ENCODE measurements at places on chromosomes 5 and 9.

GRCh38 chr5:38330207-38330606 is 71.8 kb downstream of the EGFLAM start:
- DNase-seq, result no peak

DNA sequence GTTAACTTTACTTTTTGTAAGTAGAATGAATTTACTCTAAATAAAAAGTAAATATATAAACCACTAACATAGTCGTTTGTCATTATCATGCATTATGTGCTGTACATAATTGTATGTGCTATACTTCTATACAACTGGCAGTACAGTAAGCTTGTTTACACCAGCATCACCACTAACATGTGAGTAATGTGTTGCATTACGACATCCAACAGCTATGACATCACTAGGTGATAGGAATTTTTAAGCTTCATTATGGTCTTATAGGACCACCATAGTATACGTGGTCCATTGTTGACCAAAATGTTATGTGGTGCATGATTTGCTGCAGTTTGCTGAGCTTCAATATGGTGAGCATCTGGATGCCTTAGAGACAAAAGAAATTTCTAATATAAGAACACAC is 819.1 kb upstream of the GRAMD2B start:
- no peak for DNase-seq

- no peak for DNase-seq
Observed at GRCh38 chr5:77167695-77168121, 42.8 kb upstream of the PDE8B start.

- DNase-seq, result no peak
Observed at GRCh38 chr9:95317893-95318211, 343 bp upstream of the FANCC start.

- no peak for DNase-seq
Observed at GRCh38 chr9:79583952-79584654, 12.3 kb downstream of the TLE4 start.

DNA sequence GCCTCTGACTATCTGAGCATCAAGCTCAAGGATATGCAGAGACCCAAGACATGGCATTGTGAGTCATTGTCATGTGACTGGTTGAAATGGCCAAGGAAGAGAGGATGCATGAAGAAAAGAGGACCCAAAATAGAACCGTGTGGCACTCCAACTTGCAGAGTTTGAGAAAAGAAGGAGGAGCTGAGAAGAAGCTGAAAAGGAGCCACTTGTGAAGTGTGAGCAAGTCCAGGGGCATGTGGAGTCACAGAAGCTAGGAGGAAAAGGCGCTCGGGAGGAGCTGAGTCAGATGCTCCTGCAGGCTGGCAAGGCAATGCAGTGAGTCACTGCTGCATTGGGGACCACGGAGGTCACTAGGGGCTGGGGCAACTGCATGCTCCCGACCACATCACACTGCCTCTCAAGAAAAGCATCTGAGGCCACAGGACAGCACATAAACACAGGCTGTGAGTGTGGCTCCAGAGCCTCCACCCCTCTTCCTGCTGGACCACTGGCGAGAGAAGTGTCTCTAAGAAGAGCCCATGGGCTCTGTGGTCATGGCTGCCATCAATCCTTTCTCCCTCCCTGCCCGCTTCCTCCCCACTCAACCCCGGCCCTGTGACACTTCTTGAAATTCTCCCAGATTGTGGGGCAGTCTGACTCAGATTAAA is 197.6 kb downstream of the DRD1 start:
- no peak for DNase-seq

DNA sequence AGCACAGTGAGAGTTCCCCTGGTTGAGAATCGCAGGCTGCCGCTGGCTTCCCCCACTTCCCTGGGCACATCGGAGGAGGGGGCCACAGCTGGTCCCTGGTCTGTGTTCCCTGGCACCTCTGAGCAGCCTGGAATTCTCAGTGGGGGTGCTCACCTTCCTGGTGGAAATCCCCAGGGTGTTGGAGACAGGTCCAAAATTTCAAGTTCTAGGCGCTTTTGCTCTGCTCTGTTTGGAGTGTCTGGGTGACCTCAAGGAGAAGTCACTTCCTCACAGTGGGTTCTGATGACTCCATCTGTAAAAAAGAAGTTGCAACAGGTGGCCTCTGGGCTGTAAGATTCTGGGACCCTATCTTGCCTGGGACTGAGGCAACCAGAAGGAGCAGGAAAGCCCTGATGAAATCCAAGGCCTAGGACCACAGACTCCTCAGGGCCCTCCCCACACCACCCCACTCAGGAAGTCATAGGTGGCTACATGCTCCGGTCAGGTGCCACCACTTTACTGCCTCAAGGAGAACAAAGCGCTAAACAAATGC is at the start of gene TRAF1:
TRAF1 (minus strand) TSS at position 400 of the 532 bp plus-strand sequence. CDS start 721 bp downstream, outside the sequence.
- DNase-seq, result no peak

DNA sequence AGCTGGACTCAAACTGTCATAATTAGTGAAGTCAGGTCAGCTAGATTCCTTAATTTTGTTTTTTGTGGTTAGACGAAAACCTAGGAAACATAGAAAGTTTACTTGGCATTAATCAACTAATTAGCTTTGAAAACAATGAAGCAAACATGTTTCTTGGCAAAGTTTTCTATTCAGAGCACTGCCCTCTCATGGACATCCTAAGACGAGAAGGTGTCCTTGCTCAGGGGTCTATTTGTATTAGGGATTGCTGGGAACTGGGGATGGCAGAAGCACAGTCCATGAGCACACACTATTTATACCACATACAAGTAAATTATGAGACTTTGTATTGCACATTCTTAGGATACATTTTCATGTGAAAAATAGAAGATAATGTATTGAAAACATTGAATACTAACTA is 49.7 kb downstream of the POC5 start:
- DNase-seq, result no peak

DNA sequence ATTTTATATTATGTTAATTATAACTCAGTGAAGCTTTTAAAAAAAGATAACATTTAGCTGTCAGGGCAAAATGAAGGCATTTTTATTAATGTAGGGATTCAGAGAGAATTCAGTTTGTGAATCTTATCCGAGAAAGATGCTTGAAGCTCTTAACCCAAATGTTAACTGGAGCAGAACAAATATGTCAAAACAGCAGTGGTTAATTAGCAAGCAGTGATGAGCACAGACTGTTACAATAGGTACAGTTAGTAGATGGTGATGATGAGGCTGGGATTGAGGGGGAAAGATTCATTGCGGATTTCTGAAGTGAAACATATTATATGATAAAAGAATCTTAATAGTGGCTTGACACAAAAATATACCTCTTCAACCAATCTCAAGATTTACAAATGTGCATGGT is 356.7 kb downstream of the DIRAS2 start:
- no peak for DNase-seq

GRCh38 chr9:135006911-135007570 is 80.4 kb upstream of the OLFM1 start:
- DNase-seq, result no peak

- DNase-seq, result no peak
Observed at GRCh38 chr9:76700916-76701315, 63.3 kb upstream of the PCA3 start.

DNA sequence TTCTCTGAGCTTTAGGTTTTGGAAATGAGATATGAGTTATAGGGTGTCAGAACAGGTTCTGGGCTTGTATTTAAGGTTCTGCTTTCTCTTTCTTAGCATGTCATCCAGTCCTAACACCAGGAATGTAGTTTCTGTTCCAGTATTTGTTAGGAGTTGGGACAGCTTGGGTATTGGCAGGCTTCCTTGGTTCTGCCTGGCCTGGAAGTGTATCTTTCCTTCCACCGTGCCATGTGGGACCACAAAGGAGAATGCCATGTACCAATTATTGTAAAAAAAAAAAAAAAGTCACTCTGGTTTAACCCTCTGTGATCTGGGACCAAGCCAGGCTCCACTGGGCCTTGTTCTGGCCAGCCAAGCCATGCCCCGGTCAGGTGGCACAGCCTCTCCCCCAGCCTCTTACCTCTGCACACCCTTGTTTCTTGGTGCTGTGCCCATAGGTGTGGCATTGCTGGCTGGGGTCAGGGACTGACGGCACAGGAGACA is 47.8 kb downstream of the ARHGAP26 start:
- DNase-seq, result no peak

DNA sequence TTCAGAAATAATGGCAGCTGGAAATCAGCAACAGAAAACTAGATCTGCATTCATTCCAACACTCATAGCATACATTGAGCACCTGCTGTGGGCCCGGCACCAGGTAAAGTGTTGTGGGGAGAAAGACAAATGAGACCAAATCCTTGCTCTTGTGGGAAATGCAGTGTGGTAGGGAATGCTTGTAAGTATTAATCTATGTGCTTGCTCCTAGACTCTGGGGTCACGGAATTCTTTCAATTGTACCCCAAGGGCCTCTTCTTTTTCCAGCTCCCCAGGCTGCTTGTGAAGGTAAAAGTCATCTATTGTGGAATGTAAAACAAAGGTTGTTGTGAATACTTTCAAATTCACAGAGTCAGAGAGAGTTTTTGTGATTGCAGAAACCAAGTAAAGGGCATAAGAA is 501.9 kb downstream of the CDK5RAP2 start:
- no peak for DNase-seq

DNA sequence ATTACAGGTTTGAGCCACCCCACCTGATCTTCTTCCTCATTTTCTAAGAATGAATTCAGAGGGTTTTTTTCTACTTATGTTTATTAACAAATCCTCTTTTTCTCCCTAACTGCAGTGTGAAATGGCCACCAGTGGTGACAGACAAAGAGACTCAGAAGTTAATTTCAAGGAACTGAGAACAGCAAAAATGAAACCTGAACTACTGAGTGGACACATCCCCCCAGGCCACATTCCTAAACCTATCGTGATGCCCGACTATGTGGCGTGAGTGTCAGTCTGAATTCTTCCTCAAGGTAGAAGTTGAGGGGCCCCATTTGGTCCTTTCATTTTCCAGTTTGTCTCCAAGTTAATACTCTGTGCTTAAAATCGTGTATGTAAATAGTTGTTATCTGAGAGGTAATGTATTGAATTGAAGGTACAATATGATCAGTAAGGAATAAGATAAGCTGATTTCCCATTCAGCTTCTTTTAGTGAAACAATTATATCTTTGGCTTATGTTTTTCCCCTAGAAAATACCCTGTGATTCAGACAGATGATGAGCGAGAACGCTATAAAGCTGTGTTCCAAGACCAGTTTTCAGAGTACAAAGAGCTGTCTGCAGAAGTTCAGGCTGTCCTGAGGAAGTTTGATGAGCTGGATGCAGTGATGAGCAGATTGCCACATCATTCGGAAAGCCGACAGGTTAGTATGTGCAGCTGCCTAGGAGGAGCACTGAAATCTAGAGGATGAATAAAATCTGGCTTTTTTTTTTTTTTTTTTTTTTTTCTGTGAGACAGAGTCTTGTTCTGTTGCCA is 17.7 kb downstream of the MARVELD2 start:
- no peak for DNase-seq

DNA sequence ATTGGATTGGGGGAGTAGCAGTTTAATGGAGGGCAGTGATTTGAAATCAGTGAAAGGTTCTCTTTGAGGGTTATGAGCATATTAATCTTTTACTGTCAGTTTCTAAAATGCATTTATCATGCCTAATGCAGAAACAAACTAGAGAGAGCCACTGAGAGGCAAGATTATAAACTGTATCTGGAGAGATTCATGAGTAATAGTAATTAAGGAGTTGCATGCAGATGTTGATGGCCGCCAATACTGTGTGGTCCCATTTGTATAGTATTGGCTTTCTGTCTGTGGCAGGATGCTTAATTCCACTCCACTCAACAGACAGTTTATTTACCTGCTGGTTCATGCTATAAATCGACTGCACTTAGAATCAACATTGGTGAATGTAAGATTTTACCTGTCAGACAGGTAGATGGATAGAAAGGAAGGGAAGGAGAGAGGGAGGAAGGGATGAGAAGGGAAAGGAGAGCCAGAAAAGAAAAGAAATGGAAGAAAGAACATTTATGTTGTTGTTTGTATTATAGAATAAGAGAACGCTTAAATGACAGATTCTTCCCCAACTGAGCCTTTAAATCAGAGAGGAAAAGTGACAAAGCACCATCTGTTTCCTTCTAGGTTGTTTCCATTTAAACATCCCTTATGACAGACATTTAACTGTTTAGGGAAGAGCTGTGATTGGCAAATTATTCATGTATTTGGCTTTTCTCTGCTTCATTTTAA is 146.5 kb downstream of the PAM start:
- DNase-seq, result peak; percentile 67

DNA sequence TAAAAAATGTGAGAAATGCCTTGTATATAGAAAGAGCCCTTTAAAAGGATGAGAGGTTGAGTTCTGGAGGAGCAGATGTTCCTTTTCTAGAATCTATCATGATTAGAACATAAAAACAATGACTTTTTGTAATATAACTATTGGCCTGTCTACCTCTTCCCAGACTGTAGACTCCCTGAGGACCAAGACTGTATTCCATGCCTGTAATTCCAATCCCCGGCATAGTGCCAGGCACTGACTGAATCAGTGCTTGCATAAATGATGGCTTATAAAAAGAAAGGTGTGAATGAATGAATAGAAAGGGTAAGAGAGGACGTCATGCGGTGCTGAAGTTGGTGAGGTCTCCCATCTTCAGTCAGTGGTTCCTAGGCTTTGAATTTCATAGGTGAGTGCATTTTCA is 92.6 kb upstream of the GDNF start:
- no peak for DNase-seq

- no peak for DNase-seq
Observed at GRCh38 chr5:54415896-54416601, 39.5 kb upstream of the HSPB3 start.

DNA sequence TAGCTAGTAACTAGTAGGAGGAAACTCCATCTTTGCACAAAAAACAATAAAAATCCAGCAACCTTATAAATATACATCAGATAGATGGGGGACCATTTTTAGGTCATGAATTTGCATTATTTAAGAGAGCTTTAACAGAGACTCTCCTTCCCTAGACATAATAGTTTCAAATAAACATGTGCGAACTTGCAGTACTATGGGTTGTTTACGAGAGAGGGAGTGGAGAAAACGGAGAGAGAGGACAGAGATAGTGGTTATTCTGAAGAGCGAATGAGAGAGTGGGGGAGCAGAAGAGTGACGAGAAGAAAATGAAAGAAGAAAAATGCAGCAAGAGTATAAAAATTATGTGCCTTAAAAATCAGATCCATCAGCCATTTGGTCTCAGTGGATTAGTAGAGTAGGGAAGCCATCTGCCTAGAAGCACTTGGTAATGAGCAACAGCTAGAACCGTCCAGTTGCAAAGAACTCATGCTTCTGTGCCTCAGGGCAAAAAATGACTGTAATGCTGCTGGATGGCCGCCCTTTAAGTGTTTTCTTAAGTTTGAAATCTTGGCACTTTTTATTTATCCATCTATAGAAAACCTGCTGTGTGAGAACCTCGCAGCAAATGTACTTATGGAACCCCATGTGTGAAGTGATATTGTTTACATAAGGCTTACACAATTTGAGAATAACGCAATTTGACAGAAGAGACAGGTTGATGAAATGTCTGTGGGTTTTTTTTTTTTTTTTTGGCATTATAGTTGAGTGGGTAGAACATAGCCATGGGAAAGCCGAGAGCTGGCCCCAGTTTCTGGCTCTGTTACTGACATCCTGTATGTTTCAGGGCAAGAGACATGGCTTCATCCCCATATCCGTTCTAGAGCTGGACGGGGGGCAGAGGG is 95.6 kb upstream of the ZNF608 start:
- DNase-seq, result no peak

GRCh38 chr5:56140073-56140472 is 93.1 kb downstream of the ANKRD55 start:
- DNase-seq, result no peak

GRCh38 chr9:108836781-108837180 is 19.0 kb downstream of the ACTL7B start:
- DNase-seq, result no peak

All from spinal cord (tissue), 10 donors.